AG04450 (cell line): ENCODE measurements at places on chromosomes 11 and 22.

GRCh38 chr11:9144828-9145227, 53.4 kb upstream of the SCUBE2 start:
- no peak for DNase-seq

- DNase-seq = no peak
Measured at GRCh38 chr11:125393331-125393730, 102.7 kb downstream of the FEZ1 start.

DNA sequence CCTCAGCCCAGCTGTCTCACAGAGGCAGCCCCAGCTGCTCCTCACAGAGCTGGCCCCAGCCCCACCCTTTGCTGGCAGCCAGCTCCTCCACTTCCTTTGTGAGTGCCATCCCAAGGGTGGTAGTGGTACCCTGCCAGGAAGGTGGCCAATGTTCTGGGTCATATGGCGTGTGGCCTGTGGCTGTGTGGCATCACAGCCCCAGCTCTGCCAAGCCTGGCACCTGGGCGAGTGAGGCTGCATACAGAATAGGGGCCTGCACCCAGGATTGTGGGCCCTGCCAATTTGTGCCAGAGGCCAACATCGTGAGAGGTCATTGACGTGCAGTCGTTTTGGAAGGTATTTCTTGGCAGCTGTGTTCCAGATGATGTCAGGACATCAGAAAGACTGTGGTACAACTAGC, 10.7 kb downstream of the TUB start:
- DNase-seq = no peak

DNA sequence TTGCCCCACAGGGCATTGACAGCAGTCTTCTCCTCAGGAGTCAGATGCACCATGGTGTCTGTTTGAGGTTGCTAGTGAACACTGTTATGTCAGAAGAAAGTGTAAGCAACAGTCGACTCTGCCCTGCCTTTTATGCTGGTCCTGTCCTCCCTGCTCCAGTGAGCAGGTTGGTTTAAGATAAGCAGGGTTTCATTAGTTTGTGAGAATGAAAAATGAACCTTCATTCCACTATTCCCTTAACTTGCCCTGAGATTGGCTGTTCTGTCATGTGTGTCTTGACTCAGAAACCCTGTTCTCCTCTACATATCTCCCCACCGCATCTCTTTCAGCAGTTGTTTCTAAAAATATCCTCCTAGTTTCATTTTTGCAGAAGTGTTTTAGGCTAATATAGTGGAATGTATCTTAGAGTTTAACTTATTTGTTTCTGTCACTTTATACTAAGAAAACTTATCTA, at the start of gene HBD:
Gene HBD (minus strand): TSS at position 103 of the 454 bp plus-strand sequence. CDS start 50 bp downstream, at position 53.
- peak; percentile 21 for DNase-seq

GRCh38 chr22:29003975-29004646, 57.5 kb downstream of the C22orf31 start:
- no peak for DNase-seq

GRCh38 chr11:44203270-44204043, 106.5 kb downstream of the ALX4 start:
- DNase-seq = no peak

GRCh38 chr11:56916162-56916561, 72.6 kb upstream of the OR5AK2 start:
- no peak for DNase-seq

GRCh38 chr11:1628506-1629325, 859 bp upstream of the KRTAP5-5 start:
- DNase-seq = no peak

GRCh38 chr11:17840101-17840548, 105.5 kb downstream of the KCNC1 start:
- no peak for DNase-seq

DNA sequence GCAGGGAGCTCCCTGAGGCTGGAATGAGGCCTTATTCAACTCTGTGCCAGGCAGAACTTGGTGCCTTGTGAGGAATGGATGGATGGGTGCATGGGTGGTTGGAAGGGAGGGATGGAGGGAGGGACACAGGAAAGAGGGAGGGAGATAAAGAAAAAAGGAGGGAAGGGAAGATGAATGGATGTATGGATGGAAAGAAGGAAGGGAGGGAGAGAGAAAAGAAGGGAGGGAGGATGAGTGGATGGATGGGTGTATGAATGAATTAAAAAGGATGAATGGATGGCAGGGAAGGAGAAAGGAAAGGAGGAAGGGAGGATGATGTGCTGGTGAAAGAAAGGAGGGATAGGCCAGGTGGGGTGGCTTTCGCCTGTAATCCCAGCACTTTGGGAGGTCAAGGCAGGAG, 34.6 kb downstream of the KCNC1 start:
- DNase-seq = no peak

GRCh38 chr11:8023831-8024555, 36.9 kb downstream of the EIF3F start:
- DNase-seq = no peak

DNA sequence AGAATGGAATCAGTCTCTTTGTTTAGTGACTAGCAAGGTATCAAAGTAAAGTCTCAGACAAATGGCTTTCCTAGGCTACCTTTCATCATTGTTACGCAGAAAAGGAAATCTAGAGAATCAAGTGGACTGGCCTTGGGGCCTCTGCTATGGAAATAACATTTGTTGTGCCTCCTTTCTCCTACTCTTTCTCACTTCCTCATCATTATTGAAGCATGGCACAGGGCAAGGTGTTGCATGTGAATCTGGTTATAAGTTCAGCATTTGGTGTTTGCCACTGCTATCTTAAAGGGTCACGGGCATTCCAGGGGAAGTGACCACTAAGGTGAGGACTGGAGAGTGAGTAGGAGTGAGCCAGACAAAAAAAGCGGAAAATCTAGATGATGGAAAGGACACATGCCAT, 54.9 kb downstream of the GLYATL1 start:
- no peak for DNase-seq

DNA sequence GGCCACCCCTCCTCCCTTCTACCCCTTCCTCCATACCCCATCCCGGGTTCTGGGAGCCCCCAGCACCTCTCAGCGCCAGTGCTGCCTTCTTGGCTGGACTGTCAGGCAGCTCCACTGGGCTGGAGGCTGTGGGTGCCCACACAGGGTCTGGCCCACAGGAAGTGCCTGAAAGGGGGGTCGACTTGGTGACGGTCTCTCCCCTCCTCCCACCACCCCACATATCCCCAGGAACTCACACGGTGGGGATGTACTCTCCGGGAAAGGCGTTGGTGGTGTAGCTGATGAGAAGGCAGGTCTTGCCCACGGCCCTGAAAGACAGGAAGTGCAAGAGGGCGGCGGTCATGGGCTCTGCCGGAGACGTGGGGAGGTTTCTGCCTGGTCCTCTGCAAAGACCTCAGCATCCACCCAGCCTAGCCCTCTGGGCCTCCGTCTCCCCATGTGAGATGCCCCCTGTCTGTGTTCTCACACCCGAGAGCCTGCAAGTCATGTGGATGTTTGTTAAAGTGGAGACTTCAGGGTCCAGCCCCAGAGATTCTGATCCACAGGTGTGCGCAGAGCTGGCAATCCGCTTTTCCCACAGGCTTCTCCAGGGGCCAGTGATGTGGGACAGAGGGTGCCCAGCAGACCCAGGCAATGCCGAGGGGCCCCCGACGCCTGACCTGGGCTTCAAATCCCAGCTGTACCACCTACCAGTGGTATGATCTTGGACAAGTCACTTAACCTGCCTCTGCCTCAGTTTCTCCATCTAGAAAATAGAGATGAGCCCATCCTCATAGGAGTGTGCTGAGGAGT, 2.5 kb downstream of the RAC2 start:
- DNase-seq = no peak

DNA sequence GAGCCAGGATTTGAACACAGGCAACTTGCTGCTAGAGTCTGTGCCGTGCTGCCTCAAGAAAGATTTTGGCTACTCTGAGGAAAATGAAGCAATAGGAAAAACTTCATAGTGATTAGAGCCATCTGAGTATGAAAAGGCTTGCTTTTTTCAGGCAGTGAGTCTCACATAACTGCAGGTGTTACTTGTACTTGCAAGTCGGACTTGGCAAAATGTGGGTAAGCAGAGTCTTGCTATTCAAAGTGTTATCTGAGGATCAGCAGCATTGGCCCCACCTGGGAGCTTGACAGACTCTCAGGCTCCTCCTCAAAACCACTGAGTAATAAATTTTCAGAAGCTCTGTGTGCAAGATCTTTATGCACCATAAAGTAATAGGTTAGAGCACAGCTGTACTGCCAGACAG, 18.1 kb downstream of the RNF141 start:
- DNase-seq = no peak

- DNase-seq = no peak
Measured at GRCh38 chr11:94636388-94636949, 69.3 kb downstream of the PIWIL4 start.

DNA sequence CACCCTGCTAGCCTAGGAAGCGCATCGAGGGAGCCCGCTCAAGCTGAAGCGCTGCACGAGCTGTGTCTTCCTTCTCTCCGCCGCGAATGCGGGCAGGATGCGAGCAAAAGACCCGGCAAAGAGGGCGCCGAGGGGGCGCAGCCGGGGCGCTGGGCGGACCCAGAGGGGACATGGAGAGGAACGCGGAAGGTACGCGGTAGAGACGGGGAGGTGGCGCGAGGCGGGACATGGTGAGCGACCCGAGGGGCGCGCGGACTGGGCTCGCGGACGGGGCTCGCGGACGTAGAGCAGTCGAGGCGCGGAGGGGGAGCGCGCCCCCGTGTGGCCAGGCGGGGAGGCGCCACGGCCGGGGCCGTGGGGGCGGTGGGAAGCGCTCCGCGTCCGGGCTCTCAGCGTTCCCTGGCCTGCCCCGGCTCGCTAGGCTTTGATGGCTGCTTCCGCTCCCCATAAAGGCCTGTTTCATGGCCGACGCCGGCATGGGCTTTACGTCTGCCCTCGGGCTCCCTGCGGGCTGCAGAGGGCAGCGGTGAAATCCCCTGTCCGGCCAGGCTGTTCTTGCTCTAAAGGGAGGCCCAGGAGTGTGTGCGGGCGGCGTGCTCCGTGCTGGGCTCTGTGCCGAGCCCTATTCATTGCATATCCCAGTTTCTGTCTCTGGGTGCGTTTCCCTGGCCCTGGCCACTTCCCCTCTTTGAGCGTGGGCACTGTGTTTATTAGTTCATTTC, 31.2 kb upstream of the TRIM29 start:
- no peak for DNase-seq

GRCh38 chr11:31803813-31804311, 7.3 kb downstream of the PAX6 start:
- DNase-seq = no peak

- DNase-seq = no peak
Measured at GRCh38 chr11:18790883-18791206, 753 bp downstream of the PTPN5 start.

- no peak for DNase-seq
Measured at GRCh38 chr11:576811-577610, 741 bp downstream of the PHRF1 start.

DNA sequence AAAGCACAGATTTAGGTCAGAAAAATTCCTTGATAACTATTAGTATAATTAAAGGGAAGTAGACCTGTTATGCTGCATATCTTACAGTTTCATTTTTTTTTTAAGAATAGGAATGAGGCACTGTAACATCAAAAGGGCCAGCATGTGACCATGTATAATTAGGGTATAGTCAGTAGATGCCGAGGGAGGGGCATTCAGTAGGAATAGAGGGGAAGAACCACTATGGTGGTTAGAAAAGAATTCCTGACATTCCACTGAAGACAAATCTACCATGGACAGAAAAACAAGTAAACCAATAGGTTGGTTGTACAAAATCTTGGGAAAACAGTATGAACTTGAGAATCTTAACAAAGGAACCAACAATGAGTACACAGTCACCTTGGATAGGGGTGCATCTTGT, 78.4 kb upstream of the CCDC179 start:
- DNase-seq = no peak

DNA sequence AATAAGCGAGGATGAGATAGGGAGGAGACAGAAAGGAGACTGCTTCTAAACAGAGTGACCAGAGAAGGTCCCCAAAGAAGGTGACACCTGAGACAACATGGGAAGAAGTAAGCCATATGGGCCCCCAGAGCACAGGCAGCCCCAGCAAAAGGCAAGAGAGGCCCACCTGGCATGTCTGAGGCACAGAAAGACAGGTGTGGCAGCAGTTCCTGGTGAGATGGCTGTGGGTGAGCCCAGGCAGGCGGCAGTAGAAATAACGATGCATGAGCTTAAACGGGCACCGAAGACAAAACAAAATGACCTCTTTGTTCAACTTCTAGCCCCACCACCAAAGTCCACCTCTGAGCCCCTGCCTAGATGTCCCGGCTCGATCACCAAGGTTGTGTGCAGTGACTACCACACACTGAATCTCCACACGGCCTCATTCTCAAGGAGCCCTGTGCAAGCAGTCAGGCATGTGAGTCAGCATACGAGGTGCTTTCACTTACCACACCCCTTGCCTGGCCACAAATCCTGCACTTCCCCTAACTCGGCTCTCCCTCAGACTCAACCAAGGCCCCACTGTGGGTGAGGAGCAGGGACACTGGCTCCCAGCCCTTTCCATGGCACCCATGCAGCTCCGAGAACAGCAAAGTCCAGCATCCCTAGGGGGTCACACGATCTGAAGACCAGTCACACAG, 77.6 kb downstream of the PACSIN2 start:
- no peak for DNase-seq

GRCh38 chr11:70607561-70607960, 209.2 kb downstream of the CTTN start:
- DNase-seq = no peak

DNA sequence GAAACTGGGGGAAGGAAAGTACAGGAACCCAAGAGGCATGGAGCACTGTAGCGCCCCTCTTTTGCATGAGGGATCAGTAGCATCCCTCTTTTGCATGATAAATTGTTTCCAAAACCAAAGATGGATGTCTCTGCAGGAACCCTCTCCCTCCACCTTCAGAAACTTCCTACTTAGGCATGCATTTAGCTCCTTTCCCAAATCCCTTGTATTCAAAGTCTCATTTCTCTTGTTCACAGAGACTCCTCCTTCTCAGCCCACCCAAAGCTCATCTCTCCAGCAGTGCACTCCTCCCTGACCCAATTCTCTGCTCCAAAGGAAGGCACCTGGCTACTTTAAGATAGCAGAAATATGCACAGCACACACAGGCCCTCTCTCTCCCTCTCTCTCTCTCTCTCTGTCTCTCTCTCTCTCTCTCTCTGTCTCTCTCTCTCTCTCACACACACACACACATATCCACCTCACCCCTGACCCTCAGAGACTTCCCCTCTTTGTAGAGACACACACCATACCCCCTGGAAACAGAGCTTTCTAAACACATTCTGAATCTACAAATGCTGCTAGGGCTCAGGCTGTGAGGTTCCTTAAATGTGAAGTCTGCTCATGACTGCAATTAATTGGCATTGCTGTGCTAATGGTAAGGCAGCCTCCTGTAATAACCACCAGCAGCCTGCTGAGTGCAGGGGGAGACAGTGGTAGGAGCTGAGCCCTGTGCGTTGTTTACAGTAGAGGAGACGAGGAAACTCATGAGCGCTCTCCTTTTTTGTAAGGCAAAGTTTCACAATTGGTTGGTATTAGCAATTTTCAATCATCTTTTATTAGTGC, 519.6 kb downstream of the NTM start:
- DNase-seq = no peak

DNA sequence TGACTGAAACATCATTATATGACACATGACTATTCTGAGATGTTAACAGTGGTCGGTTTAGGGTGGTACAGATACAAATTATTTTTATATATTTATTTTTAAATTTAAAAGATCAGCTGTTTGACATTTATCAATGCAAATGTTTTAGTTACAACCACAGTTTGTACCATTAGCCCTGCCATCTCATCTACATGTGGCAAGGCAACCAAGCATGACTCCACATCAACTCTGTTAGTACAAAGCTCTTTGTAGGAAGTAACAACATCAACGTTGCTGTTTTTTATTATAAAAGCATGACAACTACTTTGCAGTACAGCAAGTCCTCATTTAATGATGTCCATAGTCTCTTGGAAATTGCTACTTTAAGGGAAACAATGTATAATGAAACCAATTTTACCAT, 40.8 kb downstream of the ENTHD1 start:
- DNase-seq = no peak
